ENCODE measurements at places on chromosomes 5 and 9.

- no peak for DNase-seq
These were observed 472.1 kb upstream of the TNC start for GRCh38 chr9:115590011-115590410.

DNA sequence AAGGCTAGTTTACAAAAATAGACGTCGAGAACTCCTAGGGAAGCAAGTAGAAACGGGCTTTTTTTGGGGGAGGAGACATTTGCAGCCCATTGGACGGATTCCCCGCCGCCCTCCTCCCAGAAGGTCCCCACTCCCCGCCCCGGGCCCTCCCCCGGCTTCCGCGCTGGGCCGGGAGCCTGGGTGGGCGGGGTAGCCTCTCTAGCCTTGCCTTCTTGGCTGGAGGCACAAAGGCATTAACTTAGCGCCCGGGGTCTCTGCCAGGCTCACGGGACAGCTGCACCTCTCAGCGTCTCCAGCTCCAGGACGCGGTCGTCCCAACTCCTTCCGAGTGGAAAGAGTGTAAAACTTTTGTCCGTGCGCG is at the start of gene DMRTA1:
TSS of gene DMRTA1 (plus strand) at position 236 of the 361 bp plus-strand sequence. CDS start 242 bp downstream, outside the sequence.
- peak; percentile 57 for DNase-seq

- no peak for DNase-seq
These were observed 5.9 kb upstream of the NACC2 start for GRCh38 chr9:136100700-136101614.

GRCh38 chr5:65774346-65774745 is 52.3 kb downstream of the NLN start:
- DNase-seq: no peak

Measured in substantia nigra (tissue), 51 donors.